ENCODE measurements at places on chromosomes 6 and 20.

GRCh38 chr6:125509477-125509876 lies 207.7 kb upstream of the HDDC2 start:
- DNase-seq = no peak

DNA sequence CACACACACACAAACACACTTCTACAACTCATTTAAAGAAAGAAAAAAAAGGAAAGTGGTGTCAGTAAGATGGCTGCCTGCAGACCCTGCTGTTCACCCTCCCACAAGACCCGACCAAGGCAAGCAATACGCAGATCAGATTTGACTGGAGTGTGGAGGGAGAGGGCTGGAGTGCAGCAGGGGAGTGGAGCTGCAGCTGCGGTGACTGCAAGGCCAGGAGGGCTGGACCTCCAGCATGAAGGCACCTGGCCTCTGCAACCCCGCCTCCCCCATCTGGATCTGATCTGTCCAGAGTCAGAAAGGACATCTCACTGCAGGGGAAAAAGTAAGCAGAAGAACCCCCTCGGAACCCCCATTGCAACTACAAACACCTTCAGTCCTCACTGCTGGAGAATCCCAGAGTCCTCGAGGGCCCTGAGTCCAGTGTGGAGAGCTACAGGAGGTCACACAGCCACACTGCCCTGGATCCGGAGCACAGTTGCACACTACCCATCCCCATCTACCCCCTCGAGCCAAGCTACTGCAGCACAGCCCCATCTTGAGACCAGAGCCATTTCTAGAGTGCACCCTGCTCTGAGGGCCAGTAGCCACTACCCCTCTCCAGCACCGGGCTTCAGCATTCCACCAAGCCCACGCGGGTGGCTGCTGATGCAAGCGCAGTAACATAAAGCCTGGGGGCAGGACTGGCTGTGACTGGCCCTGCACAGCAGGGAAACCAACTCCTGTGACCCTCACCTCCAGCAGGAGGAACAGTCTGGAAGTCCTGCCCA lies 41.9 kb upstream of the SRSF6 start:
- no peak for DNase-seq

DNA sequence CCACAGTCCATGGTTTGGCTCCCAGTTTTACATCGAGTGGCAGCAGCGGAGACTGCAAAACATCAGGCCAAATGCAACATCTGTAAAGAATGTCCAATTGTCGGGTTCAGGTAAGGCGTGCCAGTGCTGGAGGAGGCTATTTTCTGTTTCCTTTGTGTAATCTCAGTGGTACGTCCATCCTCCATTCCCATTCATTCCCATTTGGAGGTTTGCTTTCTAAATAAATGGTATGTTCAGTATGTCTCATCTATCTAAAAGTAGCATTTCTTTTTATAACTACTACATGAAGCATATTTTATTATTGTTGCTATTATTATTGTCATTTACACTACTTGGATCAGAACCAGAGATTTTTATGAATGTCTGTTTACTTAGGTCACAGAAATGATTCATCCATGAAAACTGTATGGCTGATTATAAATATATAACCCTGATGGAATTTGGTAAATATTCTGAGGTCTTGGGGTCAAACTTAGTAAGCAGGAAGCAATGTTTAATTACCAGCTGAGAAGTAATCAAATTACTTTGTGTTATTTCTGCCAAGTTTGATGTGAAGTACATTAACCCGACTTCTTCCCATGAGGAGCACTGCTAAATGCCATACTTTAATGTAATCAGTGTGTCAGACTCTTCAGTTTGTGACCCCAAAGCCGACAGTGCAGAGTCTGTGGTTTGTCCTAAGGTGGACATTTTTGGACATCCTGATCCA lies 512.9 kb downstream of the UTRN start:
- peak; percentile 81 for DNase-seq

DNA sequence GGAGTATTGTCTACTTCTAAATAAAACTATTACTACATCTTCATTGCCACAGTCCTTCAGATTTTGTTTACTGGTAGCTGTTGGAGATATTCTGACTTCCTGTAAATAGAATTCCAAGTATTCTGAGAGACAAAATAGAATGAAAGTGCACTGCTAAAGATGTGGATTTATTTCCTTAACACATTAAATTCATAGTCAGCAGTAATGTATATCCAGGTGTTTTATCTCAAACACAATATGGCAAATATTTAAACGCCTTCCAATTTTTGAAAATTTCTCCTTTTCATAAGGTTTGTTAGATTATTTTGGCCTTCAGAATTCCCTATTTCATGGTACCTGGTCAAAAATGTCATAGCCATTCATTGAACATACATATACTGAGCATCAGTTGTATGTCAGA lies 84.3 kb upstream of the MEI4 start:
- DNase-seq = no peak

GRCh38 chr6:122681705-122682104 lies 71.5 kb downstream of the PKIB start:
- DNase-seq = no peak

- no peak for DNase-seq
Observed at GRCh38 chr6:12729467-12729866, 12.9 kb downstream of the PHACTR1 start.

- DNase-seq = no peak
Observed at GRCh38 chr6:97863697-97864096, 580.7 kb upstream of the MMS22L start.

DNA sequence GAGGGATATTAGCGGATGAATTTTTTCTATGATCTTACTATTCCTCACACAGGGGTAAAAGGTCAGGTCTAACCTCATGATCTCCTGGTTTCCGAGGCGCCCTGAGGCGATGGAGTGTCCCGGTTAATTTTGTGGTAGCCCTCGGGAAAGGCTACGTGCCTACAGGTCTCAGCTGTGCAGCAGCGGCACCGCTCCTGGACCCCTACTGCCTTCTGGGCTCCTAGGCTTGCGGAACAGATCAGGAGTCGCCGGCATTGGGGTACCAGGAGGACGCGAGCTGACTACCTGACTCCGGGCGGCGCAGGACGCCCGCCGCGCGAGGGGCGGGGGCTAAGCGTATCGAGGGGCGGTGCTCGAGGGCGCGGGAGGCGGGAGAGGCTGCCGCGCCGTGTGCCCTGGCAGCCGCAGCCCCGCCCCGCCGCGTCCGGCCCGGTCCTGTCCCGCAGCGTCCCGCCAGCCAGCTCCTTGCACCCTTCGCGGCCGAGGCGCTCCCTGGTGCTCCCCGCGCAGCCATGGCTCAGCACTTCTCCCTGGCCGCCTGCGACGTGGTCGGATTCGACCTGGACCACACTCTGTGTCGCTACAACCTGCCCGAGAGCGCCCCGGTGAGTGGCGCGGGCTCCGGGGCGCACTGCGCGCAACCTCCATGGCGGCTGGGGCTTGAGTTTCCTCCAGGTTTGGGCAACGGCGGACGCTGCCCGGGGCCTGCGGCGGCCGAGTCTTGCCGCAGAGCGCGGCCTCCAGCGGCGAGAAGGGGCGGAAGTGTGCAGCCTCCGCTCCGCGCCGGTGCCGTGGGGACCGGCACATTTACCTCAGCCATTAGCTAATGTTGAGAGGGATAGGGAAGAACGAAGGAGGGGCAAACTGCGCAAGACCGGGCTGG lies at the start of gene NT5DC1:
TSS of gene NT5DC1 (plus strand) at position 435 of the 883 bp plus-strand sequence. CDS start at position 513, 78 bp downstream.
- peak; percentile 74 for DNase-seq
